ENCODE measurements at places on chromosomes 2 and 18. TPM values are rescaled to one million over a fixed set of nuclear protein-coding genes. Genes with fewer than 3 reads are reported as not detected.

GRCh38 chr2:160310118-160310828 lies 110.2 kb upstream of the ITGB6 start:
- no peak for DNase-seq

DNA sequence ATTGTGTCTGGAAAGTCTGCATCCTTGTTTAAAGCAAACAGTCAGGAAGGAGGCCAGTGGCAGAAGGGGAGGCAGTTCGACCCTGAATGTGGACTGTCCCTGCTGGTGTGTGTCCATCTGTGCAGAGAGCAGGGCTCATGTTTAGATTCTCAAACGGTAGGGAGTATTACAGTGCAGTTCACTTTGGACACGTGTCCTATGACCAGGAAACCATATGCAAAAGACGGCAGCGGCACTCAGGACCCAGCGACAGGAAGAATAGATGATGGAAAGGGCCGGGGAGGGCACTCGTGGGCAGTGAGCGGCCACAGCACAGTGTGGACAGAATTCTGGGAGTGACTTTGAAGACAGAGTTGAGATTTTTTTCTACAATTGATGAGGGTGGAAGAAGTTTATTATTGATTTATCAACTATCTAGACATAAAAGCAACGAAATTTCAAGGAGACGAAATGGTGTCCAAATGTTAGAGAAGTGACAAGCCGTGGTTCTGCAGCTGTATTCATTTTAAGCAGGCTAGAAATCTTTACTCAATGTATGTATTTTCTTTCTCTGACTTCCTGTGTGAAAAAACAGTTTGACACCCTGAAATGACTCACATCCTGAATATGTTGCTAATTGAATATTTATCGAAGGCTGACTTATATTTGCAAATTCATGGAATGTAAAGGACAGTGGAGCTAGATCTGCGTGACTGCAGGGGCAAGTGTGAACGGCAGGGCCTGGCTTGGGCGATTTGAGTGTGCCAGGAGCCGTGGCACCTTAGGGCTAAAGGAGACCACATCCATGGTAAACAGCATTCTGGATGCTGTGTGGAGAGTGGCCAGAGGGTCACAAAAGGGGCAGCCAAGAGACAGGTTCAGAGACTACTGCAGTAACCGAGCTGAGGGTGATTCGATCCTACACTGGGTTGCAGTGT lies 214.2 kb downstream of the PTGR3 start:
- no peak for DNase-seq

Gene DHRS9
- total RNA-seq, result 0.30 TPM

- no peak for DNase-seq
Observed at GRCh38 chr18:39564716-39565115, 1999.1 kb upstream of the CELF4 start.

GRCh38 chr18:8997634-8998033 lies 104.9 kb upstream of the NDUFV2 start:
- DNase-seq, result no peak

DNA sequence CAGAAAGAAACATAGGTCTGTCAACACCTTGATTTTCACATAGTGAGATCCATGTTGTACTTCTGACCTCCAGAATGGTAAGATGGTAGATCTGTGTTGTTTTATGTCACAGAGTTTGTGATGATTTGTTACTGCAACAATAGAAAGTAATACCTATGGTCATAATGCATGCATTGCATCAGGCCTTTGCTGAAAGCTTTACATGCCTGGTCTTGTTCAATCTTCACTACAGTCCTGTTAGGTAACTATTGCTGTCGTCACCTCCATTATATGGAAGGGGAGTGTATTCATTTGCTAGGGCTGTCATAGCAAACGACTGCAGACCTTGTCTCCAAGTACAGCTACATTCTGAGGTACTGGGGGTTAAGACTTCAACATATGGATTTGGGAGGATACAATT lies 243.5 kb downstream of the ANAPC1 start:
- no peak for DNase-seq

DNA sequence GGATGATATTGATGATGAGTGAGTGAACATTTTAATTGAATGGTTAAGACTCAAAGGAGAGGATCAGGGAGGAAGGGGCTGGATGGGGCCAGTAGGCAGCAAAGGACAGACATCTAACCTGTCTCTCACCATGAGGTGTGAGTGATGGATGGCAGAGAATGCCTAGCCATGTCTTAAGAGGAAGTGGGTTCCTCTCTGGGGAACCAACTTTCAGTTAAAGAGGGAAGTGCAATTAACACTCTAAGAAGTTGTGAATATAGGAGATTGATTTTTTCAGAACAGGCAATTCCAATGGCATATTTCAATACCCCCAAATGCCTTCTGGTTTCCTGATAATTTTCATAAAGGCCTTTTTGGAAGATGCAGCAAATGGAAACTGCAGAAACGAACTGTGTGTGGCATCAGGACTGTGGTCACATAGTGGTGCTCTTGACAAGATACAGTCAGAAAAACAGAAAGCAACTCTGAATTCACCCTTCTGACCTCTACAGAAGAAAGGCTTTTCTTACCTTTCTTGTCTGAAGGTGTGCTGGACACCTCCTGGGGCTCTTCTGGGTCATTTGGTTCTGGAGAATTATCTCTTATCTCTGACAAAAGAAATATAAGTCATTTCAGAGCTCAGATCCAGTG lies 10.2 kb downstream of the SP110 start:
- DNase-seq, result no peak

Gene LGALSL
- 5.5 TPM for total RNA-seq

- DNase-seq, result no peak
Observed at GRCh38 chr2:169778446-169778845, 20.2 kb upstream of the SSB start.

GRCh38 chr2:10321622-10322021 lies 18.9 kb downstream of the HPCAL1 start:
- no peak for DNase-seq

DNA sequence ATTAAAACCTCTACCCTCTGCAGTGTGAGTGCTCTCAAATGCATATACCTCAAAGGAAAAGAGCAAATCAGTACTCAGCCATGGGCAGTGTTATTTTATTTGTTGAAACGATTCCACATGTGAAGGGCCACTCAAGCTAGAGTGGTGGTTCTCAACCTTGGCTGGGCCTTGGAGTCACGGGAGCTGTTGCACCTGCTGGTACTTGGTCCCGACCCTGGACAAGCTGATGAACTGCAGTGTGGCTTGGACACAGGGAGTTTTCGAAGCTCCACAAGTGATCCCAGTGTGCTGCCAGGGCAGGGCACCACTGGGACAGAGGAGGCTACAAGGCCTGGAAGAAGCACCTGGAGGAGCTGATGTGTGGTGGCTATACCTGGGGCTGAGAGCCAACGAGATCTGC lies 19.7 kb downstream of the GNLY start:
- DNase-seq, result peak; percentile 55

Gene GIGYF2
- 27.8 TPM for total RNA-seq

Gene APOB
- total RNA-seq, result 2,405 TPM

Gene OTOS
- total RNA-seq, result not detected

Gene ALK
- total RNA-seq, result not detected

Gene HAAO
- 188 TPM for total RNA-seq

Gene SERPINB13
- not detected for total RNA-seq

DNA sequence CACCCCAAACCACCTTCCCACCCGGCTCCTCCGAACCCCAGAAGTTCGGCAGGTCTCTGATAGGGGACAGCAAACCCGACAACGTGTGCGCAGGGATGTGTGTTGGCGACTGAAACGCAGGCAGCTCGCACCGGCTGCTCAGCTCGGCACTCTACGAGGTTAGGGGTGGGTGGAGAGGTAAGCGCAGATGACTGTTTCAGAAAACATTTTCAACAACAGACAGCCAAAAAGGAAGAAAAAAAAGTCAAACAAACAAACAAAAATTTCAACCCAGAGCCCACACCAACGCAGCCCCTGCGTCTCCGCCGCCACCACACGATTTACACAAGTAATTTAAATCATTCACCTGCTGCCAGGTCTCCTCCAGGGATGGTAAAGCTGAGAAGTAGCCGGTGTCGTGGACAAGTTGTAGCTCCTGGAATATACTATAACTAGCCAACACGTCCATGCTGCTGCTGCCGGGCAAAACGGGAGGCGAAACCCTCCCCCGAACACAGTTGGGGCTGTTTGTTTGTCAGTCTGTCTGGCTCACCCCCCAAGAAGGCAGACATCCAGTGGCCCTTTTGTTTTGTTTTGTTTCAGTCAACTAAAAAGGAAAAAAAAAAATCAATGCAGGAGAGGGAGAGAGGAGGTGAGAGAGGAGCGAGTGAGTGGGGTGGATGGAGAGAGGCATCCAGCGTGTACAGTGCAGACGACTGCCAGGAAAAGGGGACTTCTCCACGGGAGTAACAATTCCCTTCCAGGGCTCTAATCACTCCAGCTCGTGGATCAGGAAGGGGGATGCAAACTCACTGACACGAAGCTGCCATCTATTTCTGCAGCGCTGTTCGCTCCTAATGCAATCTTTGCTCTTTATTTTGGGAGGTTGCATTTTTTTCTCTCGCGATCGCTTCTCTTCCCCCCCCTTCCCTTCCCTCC lies at the start of gene KLF7:
TSS of gene KLF7 (minus strand) at position 828 of the 918 bp plus-strand sequence. CDS start at position 448, 380 bp downstream.
- DNase-seq, result peak; percentile 56

DNA sequence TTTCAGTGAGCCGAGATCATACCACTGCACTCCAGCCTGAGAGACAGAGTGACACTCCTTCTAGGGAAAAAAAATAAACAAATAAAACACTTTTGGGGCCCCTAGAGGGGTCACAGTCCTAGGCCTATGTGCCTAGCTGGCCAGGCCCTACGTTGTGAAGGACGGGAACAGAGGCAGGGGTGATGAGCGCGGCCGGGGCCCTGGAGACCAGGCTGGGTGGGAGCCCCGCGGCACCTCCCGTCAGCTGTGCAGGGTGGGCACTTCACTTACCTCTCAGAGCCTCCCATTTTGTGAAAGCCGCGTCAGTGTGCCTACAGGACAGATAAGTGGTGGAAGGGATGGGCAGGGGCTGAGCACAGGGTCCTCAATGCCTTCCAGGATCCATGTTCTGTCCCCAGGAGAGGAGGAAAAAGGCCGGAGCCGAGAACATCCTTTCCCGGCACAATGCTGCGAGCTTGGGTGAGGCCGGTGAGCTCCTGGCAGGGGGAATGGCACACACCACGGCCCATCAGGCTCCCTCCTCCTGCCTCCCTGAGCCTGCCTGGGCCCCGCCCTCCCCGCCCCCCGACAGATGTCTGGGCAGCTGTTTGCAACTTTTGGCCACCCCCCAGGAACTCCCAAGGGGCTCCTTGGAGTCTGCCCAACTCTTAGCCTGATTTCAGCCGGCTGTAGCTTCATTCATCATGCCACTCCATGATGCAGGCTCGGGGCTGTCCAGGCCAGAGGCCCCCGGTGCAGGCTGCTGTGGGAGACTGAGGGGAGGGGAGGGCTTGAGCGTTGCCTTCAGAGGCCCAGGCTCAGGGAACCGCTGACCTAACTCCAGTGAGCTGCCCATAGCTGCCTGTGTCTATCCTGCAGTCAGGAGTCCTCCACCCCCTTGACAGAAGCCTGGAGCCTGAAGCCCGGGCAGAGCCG lies 196.5 kb downstream of the TFCP2L1 start:
- no peak for DNase-seq

Measured in left lobe of liver (tissue), 2 donors.